ENCODE measurements at places on chromosomes 3 and 15. TPM values are rescaled to one million over a fixed set of nuclear protein-coding genes. Genes with fewer than 3 reads are reported as not detected.

GRCh38 chr3:189588070-189588469 is 43.1 kb upstream of the TP63 start:
- no peaks in the 10 kb centered on the region for H3K27me3 ChIP-seq
- H3K36me3 ChIP-seq = no peaks in the 10 kb centered on the region
- H3K4me1 ChIP-seq = no peaks in the 10 kb centered on the region
- H3K4me3 ChIP-seq = no peak overlapping the region
- H3K27ac ChIP-seq = no peak overlapping the region

DNA sequence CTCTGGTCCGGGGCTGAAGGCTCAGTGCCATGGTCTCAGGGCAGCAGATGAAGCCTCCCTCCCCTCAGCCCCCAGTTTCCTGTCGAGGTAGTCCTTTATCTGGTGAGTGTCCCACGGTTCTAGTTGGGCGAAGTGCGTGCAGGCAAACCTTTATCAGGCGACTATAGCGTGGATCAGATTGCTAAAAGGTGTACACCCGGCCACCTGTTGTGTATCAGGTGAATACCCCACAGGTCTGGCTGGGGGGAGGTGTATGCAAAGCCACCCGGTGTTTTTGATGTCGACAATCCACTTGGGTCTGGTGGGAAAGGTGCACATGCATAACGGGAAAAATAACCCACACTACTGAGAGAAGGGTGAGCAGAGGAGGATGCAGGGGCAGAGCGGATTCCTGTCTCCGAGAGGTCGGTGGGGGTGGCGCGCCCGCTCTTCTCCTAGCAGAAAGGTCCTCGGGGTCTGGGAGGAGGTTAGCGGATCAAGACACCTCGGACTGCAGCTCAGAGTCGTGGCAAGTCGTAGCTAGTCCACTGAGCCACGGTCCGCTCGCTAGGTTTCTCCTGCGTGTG is 507 bp downstream of the SLC12A6 start:
- peaks cover 17% of the 10 kb centered on the region for H3K36me3 ChIP-seq
- no peak for DNase-seq
- peaks cover 51% of the 10 kb centered on the region for H3K4me1 ChIP-seq
- peak overlapping the region; percentile 13 for H3K27ac ChIP-seq
- H3K27me3 ChIP-seq = no peaks in the 10 kb centered on the region
- H3K4me3 ChIP-seq = peak overlapping the region; percentile 91

- no peaks in the 10 kb centered on the region for H3K27me3 ChIP-seq
- H3K4me3 ChIP-seq = no peak overlapping the region
- no peaks in the 10 kb centered on the region for H3K4me1 ChIP-seq
- no peak for DNase-seq
These were observed 182.5 kb downstream of the PCCB start for GRCh38 chr3:136432685-136433084.

- H3K4me1 ChIP-seq = peaks cover 23% of the 10 kb centered on the region
- H3K27me3 ChIP-seq = no peaks in the 10 kb centered on the region
- 0 out of 2 replicates have a peak overlapping the region, but pooled peaks have one; percentile 17 for H3K27ac ChIP-seq
These were observed 35.5 kb downstream of the LEO1 start for GRCh38 chr15:51936105-51936478.

DNA sequence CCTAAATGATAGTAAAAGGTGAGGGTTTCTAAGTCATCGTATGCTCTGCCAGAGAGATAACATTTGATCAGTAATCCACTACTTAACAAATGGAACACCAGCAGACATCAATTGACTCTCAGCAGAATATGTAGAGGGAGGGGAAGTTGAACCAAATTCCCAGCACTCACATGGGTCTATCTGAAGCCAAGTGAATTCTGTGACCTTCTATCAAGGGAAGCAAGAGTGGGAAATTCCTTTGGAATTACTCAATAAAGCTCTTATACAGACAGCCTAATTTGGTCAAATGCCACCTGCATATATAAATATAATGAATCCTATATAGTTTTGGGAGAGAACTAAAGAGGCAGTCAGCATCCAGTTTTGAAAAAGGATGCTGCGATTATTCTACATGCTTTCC is 15.8 kb upstream of the KCNMB2 start:
- no peaks in the 10 kb centered on the region for H3K36me3 ChIP-seq
- H3K27me3 ChIP-seq = peaks cover 2% of the 10 kb centered on the region
- no peak overlapping the region for H3K27ac ChIP-seq
- DNase-seq = no peak
- no peaks in the 10 kb centered on the region for H3K4me1 ChIP-seq

DNA sequence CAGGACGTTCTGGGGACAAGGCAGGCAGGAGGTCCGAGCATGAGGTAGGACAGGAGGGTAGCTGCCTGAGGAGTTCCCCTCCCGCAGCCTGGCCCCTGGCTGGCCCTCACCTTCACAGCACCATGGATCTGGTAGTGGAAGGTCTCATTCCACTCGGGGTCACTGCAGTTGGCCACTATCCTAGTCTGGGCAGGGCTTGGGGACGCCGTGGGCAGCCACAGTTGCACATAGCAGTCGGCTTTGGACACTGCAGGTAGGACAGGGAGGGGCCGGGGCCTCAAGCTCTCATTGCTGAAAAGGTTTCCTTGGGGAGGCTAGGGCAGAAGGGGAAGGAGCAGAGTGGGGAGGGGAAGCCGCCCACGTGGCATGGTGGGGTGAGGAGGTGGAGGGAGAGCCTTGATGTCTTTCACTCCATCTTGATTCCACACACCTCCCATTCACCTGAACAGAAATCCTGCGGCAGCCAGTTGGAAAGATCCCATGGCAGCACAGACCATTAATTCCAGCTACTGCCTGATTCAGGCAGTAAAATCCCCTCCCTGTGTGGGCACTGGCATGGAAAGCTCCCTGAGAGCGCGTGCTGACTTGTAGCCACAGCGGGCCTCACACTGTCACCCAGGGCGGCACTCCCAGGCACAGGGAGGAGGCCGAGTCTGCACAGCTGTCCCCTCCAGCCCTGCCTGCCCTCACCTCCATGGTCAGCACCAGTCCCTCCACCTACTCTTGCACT is 2.1 kb downstream of the PLA2G4F start:
- H3K36me3 ChIP-seq = peaks cover 6% of the 10 kb centered on the region
- H3K27ac ChIP-seq = no peak overlapping the region
- no peak overlapping the region for H3K4me3 ChIP-seq
- no peak for DNase-seq

- DNase-seq = peak; percentile 45
- H3K4me3 ChIP-seq = peak overlapping the region; percentile 24
- peaks cover 6% of the 10 kb centered on the region for H3K4me1 ChIP-seq
- H3K27me3 ChIP-seq = peaks cover 2% of the 10 kb centered on the region
- no peak overlapping the region for H3K27ac ChIP-seq
These were observed 49.4 kb upstream of the SYNPR start for GRCh38 chr3:63228677-63229076.

DNA sequence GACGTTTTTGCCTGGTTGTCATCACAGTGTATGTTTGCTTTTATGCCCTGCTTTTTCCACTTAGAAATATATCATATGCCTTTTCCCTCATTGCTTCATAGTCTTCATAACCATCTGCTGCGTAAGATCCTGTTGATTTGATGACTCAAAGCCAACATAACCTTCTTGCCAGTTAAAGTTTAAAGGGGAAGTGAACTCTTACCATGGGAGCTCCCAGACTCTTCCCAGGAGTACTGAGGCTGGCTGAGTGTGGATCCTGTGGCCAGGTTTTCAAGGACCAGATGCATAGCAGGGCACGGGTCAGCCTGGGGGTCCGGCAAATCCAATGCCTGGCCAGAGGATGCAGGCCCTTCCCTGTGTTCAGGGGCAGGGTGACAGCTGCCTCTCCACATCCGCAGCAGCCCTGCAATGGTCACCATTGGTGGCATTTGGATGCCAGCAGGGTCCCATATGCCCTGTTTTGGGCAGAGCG is 42.0 kb upstream of the SACM1L start:
- H3K27me3 ChIP-seq = no peaks in the 10 kb centered on the region
- peaks cover 29% of the 10 kb centered on the region for H3K36me3 ChIP-seq
- peak overlapping the region; percentile 66 for H3K4me3 ChIP-seq
- DNase-seq = peak; percentile 85
- H3K4me1 ChIP-seq = peaks cover 91% of the 10 kb centered on the region
- H3K27ac ChIP-seq = peak overlapping the region; percentile 97

The POC1A gene
- 20.5 TPM for total RNA-seq

The MUC4 gene
- not detected for total RNA-seq

The COLQ gene
- total RNA-seq = 0.54 TPM

The PLCL2 gene
- total RNA-seq = 3.2 TPM

The TMCO5A gene
- total RNA-seq = not detected

The SEMA6D gene
- total RNA-seq = 2.2 TPM

The HTD2 gene
- 8.2 TPM for total RNA-seq

The SRGAP3 gene
- total RNA-seq = 0.69 TPM

All from HFFc6 (cell line).